ENCODE measurements at places on chromosomes 1 and 21.
A peak's percentile ranks its signal among the peaks of the same experiment; 100 is the strongest.

DNA sequence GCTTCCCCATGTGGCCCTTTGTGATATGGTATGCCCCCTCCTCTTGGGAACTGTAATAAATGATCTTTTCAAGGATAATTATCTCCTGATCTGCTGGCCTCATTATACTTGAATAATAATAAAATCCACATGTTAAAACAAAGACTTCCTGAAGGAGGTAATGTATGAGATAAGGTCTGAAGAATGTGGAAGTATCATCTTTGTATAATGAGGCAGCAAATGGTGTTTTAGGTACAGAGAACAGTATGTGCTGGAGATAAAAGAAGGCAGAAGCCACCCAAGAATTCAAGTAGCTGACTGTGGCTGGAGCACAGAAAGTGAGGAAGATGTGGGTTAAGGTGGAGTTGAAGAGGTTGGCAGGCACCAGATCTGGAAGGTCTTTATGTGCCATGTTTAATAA is 12.8 kb upstream of the COG2 start:
- DNase-seq, result no peak

- no peak for DNase-seq
Observed at GRCh38 chr1:105914403-105914802, 1142.1 kb upstream of the PRMT6 start.

DNA sequence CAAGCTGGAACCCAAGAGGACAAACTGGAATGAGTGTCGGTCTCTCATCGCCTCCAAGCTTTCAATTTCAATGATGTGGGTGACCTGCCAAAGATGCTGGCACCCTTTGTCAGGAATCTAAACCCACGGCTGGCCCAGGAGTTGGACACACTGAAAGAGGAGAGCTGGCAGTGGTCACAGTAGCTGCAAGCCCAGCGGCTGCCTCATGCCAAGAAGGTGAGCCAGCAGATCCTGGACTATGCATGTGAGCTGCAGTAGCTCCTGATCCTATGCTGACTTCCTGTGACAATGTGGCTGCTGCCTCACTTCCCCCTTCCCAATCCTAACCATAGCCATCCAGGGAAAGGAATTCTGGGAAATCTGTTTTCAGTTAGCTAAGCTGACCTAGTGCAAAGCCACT is 117.0 kb upstream of the VAV3 start:
- no peak for DNase-seq

GRCh38 chr21:45278156-45278911 is 9.4 kb downstream of the POFUT2 start:
- peak; percentile 29 for DNase-seq

DNA sequence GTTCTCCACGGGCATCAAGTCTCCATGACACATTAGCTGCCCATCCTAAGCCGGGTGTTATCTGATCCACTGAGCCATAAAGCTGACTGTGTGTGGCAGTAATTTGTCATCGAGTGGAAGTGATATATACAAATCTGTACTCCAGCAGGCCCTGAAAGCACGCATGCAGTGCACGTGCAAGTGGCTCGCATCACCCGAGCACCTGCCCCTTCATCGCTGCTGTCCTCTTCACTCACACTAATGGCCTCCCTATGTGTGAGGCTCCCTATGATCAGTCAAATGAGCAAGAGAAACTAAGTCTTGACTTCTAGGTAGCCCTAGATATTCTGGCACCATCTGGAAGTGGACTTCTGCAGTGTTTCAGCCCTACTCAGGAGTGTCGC is 248.6 kb downstream of the MATN1 start:
- DNase-seq, result no peak

GRCh38 chr21:44598061-44598460 is 2.3 kb upstream of the KRTAP10-7 start:
- DNase-seq, result no peak

DNA sequence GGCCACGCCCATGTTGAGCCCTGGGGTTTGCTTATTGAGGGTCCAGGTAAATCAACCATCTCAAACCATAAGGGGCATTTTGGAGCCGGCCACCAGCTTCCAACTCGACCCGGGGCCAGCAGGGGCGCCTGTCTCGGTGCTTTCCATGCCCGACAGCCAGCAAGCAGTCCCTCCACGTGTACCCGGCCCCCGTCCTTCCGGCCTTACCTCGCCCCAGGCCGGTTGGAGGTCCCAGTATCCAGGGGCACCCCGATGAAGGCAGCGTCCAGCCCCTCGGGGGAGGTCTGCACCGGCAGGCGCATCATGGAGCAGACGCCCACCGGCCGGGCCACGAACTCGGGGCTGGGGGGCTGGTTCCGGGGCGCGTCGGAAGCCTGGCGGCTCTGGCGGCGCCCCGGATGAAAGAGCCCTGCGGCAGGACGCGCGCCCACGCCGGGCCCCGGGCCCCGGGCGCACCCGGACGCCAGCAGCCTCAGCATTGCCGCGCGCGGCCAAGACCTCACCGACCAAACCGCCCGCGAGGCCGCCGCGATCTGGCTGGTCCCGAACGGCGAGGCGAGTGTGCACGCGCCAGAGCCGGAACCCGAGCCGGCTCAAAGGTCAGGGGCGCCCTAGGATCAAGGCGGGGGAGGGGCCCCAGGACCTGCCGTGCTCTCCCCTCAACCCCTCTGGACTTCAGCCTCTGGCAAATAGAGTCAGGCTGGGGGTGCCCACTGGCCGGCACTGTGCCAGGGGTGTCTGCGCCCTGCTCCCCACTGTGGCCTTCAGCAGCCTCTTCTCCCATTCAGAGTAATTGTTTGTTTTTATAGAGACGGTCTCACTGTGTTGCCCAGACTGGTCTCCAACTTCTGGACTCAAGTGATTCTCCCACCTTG is at the start of gene AGMAT:
Gene AGMAT, minus strand, starts transcription at position 563 of the 875 bp plus-strand sequence. Its CDS starts 84 bp downstream, at position 479.
- no peak for DNase-seq

- peak; percentile 81 for DNase-seq
Observed at GRCh38 chr1:2556277-2556677, at the start of gene TNFRSF14. Gene TNFRSF14 (plus strand): TSS chr1:2556371. CDS start chr1:2556665, 294 bp downstream.

- DNase-seq, result no peak
Observed at GRCh38 chr1:203342192-203342940, 8.6 kb downstream of the FMOD start.

DNA sequence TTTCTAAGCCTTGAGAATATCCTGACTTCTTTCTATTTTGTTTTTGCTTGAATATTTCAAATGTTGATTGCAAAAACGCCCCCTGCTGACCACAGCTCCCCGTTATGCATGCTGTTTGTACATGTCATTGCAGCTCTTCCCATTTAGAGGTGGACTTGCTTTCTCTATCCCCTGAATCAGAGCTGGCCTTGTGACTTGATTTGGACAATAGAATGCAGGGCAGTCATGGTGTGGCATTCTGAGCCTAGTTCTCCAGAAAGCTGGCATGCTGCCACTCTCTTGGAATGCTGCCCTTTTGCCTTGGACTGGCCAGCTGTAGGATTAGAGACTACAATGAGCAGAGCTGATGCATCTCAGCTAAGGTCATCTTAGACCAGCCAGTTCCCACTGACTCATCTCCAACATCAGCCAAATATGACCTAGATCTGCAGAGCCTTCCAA is 1561.5 kb downstream of the MRPL39 start:
- DNase-seq, result peak; percentile 51

GRCh38 chr1:71049951-71050598 is 2.5 kb upstream of the PTGER3 start:
- DNase-seq, result no peak

GRCh38 chr21:44854391-44854663 is 19.2 kb downstream of the PTTG1IP start:
- DNase-seq, result no peak

GRCh38 chr21:44353191-44353970 is at the start of gene TRPM2:
Gene TRPM2 (plus strand): TSS chr21:44353621. CDS start chr21:44353701, 80 bp downstream.
- DNase-seq, result peak; percentile 58

DNA sequence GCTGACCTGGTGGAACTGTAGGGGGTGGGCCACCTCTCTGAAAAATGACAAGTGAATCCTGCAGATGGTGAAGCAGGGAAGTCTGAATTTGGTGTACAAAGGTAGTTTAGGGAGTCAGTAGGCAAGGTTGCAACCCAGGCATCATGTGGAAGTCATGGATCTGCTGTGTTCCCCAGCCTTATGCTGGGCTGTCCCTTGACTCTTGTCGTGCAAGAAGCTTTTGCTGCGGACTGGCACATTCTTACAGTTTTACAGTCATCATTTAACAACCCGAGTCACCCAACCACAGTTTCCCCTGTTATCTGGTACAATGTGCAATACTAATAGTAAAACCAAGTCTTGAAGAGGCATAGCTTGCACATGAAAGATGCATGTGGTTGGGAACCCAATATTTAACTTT is 13.2 kb downstream of the RHOU start:
- peak; percentile 17 for DNase-seq

GRCh38 chr1:100616121-100616621 is 78.2 kb downstream of the GPR88 start:
- DNase-seq, result no peak

GRCh38 chr21:45313682-45314081 is 26.0 kb upstream of the POFUT2 start:
- no peak for DNase-seq

GRCh38 chr1:246427611-246428010 is 79.5 kb downstream of the SMYD3 start:
- no peak for DNase-seq

- DNase-seq, result no peak
Observed at GRCh38 chr1:61204528-61204927, 122.2 kb downstream of the NFIA start.

- no peak for DNase-seq
Observed at GRCh38 chr1:99457381-99458165, 188.3 kb upstream of the PALMD start.

GRCh38 chr1:81921344-81921743 is 120.6 kb downstream of the ADGRL2 start:
- DNase-seq, result no peak

DNA sequence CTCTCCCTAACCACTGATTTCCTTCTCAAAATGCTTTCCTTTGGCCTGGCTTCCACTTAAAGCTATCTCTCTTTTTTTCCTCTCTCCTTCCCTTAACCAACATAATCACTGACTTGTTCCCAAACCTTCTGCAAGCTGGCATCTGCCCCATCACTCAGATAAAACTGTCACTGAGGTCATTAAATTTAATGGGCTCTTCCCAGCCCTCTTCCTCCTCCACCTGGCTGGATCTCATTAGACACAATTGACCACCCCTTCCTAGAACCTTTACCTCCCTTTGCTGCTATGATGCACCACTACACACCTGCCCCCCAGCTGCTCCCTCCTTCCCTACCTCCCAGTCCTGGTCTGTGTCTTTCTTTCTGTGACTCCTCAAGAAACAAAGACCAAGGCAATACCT is 44.0 kb upstream of the GJB5 start:
- DNase-seq, result no peak

DNA sequence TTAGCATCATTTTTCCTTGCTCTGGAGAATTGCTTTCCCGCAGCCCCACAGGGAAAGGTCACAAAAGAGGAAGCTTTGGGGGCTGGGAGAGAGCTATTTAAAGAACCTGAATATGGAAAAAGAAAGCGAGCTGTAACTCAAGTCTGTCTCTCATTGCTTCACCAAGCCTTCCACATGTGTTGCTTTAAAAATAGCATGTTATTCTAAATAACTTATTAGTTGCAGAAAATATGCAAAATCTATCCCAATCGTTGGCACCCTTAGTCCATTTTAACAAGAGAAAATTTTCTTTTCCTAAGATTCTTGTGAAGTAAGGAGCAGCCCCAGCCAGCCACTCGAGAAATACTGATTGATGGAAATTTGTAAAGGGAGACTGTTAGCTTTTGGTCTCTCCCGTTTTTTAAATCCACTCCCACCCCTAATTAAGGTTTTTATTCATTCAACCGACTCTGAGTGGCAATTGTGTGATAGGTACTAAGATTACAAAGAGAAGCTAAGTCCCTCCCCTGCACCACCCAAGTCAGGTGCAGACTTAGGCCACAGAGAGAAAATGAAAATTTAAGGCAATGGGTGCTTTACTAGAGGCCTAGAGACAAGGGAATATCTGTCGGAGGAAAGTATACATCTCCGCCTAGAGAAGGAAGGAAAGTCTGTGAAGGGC is 802 bp downstream of the CYP4X1 start:
- DNase-seq, result no peak

GRCh38 chr1:114435088-114435715 is 75.8 kb downstream of the TRIM33 start:
- DNase-seq, result no peak

DNA sequence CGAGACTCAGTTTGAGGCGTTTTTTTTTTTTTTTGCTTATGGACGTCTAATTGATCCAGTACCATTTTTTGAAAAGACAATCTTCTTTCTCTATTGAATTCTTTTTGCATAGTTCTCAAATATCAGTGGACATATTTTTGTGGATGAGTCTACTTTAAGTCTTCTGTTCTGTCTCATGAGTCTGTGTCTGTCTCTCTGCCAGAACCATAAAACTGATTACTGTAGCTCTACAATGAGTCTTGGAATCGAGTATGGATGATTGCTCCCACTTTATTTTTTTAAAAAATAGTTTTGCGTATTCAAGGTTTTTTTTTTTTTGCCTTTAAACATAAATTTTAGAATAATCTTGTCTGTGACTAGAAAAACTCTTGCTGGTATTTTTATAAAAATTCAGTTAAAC is 323.5 kb downstream of the ZNF326 start:
- DNase-seq, result no peak

DNA sequence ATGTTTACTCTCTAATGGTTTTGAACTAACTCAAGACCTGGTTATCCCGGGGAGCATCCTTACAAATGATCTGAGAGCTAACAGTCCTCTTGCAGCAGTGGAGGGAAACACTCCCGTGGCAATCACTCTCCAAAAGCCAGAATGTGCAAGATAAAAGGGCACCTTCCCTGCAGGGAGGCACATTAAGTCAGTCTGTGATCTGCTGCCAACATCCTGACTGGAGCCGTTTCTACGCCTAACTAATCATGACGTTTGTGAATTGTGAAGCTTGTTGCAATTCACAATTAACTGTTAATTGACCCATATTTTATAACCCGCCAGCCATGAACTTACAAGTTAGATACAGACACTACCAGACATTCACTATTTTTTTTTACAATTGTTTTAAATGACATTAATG is 52.1 kb upstream of the LGALS8 start:
- no peak for DNase-seq

DNA sequence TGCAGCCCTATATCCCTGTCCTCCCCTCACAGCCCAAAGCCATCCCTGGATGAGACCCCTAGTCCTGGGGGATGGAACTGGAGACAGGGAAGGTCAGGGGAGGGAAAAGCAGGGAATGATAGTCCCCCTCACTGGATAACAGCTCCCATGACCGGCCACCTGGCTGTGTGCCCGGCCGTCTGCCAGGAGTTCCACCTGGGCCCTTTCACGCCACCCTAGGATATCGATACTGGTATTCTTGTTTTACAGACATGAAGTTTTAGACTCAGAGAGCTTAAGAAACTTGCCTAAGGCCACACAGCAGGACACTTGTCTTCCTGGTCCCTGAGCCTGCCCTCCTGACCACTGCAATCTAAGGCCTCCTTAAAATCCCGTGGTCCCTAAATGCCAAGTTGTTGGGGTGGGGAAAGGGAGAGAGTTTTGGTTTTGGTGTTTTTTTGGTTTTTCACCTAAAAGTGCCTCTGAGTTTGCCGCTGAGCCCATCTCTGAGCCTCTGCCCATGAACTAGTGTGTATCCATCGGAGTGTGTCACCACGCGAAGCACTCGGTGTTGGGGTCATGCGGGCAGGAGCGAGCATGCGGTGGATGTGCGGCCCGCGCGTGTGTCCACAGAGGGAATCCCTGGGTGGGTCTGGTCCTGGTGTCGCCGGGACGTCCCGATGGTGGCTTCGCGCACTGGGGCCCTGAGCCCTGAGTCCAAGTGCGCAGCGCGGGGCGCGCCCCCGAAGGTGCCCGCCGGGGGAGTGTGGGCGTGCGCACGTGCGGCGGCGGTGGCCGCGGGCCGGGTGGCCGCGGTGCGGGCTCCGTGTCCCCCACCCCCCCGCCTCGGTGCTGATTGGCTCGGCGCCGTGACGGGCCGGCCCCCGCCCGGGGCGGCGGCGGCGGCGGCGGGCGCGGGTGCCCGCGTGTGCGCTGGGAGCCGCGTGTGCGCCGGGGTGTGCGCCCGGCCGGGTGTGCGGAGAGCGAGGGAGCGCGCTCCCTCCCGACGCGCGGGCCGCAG is at the start of gene EPHA8:
Gene EPHA8, plus strand, starts transcription at position 906 of the 1,000 bp plus-strand sequence. CDS start 147 bp downstream, outside the sequence.
- DNase-seq, result no peak
